ENCODE measurements at places on chromosomes 5 and 9.

GRCh38 chr9:88672874-88673689, 138.1 kb downstream of the NXNL2 start:
- DNase-seq = no peak

- DNase-seq = no peak
Observed at GRCh38 chr5:34771076-34771475, 67.9 kb upstream of the TTC23L start.

DNA sequence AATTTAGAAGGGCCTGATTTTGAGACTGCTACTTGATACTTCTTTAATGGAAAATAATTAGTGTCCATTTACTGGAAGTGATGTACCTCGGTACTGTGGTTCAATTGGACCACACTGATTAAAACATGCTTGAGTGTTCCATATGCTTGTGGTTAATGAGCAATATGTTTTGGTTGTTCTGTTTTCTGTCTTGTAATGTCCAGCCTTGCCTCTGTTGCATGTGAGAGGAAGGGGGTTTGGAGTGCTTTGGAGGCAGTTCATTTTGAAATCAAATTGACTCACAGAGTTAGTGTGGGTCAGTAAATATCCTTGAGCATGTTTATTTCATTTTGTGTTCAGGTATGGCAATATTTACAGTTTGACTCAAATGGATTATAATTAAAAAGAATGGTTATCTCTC, 334.4 kb downstream of the ARHGEF28 start:
- no peak for DNase-seq

DNA sequence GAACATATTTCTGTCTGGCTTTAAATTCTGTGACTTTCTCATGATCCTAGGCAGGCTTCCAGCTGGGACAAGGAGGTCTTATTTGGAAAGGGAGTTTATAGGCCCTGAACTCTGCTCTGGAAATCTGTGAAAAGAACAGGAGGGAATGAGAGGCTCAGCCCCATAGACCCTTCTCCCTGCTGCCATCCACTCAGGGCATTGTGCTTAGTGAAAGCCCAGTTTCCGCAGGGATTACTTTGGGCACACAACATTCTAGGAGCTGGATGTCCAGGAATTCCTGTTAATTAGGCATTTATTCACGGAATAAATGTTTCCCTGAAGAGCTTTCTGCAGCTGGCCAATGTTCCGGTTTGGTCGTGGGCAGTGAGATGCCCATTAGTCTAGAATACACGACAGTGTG, 32.7 kb upstream of the COL15A1 start:
- no peak for DNase-seq

- DNase-seq = peak; percentile 80
Observed at GRCh38 chr5:142221091-142221860, 103.5 kb downstream of the SPRY4 start.

DNA sequence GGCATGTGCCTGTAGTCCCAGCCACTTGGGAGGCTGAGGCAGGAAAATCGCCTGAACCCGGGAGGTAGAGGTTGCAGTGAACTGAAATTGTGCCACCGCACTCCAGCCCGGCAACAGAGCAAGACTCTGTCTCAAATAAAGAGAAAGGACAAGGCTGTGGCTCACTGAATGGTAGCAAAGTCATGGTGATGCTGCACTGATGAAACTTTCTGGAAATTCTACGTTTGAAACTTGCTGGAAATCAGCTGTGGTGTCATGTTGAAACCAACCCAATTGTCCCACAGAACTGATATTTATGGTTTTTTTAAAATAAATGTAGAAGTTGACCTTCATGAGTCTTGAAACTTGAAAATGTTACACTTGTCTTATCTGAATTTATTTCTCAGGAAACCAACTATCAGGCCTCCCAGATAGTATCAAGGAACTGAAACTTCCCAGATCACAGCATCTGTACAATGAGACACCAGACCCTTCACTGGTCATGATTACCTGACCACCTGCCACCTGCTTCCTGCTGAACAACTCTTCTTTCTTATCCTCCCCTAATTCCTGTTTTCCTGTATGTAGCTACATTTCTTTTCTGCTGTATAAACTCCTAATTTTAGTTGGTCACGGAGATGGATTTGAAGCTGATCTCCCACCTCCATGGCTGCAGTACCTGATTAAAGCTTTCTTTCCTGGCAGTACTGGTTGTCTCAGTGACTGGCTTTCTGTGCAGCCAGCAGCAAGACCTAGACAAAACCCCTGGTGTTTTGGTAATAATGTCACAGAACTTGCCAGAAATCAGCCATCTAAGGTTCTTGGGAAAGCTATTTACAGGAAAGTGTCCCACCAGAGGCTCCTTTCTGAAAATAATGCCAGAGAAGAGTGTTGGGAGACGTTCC, 5.6 kb upstream of the TBC1D13 start:
- DNase-seq = no peak

DNA sequence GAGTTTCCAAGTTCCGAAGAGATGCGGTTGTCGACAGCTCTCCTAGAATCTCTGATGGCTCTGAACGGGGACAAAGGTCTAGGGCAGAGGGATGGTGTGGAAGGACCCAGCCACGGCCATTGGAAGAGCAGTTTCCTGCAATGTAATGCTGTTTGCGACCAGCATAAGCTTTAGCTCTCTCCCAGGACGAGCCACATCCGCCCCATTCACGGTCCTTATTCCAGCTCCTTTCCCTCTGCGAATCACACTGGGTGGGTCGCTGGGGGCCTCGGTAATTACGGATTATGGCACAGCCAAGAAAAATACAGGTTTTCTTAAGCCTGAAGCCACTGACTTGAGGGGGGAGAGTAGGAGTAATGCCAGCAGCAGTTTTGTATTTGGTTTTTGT, 22.7 kb downstream of the ANXA2R start:
- DNase-seq = peak; percentile 56

DNA sequence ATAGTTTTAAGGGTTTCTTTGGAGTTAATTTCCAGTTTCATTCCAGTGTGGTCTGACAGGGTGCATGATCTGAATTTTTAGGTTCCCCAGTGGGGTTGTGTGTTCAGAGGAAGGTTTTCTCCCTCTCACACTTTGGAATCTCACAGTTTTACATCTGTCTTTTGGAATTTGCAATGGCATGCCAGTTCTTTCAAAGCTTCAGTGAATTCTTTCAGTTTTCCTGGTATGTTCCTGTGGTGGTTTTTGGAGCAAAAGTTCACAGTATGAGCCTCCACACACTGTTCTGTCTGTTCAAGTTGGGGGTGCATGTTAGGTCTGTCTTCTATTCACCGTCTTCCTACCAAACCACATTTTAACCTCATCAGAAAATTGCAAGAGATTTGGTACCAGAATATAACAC, 624.2 kb downstream of the KCTD16 start:
- no peak for DNase-seq

DNA sequence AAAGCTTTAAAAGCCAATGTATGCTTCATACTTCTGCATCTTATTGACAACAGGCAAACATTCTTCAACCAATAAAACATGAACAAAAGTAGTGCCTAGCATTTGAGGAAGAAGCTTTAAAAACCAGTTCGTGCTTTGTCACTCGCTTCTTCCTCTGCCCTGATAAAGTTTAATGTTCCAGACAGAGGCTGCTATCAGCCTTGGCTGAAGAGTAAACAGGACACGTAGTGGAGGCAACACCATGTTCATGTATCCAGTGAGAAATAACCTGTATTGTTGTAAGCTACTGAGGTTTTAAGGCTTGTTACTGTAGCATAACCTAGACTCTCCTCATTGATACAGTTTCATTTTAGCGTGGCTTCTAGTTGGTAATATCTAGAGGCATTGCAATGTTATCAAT, 3.2 kb upstream of the FUBP3 start:
- no peak for DNase-seq

GRCh38 chr9:5488221-5489008, 21.9 kb upstream of the PDCD1LG2 start:
- DNase-seq = no peak

DNA sequence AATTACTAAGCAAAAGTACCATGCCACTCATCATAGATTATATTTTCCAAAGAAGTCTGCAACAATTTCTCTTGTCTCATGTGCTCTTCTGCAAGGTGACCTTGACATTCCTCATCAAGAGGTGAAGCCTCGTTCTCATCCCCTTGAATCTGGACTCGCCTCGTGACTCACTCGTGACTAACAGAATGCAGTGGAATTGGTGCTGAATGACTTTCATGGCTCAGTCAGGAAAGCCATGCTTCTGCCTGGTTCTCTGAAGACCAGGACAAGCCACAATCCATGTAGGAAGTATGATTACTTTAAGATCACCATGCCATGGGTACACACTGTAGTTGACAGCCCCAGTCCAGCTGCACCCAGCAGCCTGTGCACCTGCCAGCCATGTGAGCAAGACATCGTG, 335.8 kb downstream of the GADD45G start:
- DNase-seq = no peak

GRCh38 chr5:140084541-140084940, 29.4 kb upstream of the PURA start:
- no peak for DNase-seq
